ENCODE measurements at places on chromosomes 16 and 17. TPM values are rescaled to one million over a fixed set of nuclear protein-coding genes. Genes with fewer than 3 reads are reported as not detected.

The CHST6 gene
- total RNA-seq, result 0.41 TPM

The MT4 gene
- not detected for total RNA-seq

DNA sequence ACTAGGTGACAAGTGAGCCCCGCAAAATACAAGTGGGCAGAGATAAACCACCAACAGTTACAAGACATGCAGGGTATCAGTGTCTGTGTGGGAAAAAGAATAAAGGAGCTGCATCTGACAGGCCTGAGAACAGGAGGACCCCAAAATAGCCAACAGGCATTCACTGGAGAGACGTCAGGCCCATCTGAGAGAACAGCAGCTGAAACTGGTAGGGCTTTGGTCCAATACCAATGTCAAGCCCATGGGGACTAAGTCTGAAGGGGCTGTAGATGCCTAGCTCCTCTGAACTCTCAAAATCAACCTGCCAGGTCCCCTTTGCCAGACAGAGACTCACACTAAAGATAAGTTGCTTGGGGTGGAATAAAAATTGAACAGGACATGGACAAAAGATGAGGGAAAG is 30.5 kb upstream of the TANC2 start:
- no peak for DNase-seq

GRCh38 chr17:13240851-13241250 is 223.0 kb upstream of the ELAC2 start:
- DNase-seq, result no peak

DNA sequence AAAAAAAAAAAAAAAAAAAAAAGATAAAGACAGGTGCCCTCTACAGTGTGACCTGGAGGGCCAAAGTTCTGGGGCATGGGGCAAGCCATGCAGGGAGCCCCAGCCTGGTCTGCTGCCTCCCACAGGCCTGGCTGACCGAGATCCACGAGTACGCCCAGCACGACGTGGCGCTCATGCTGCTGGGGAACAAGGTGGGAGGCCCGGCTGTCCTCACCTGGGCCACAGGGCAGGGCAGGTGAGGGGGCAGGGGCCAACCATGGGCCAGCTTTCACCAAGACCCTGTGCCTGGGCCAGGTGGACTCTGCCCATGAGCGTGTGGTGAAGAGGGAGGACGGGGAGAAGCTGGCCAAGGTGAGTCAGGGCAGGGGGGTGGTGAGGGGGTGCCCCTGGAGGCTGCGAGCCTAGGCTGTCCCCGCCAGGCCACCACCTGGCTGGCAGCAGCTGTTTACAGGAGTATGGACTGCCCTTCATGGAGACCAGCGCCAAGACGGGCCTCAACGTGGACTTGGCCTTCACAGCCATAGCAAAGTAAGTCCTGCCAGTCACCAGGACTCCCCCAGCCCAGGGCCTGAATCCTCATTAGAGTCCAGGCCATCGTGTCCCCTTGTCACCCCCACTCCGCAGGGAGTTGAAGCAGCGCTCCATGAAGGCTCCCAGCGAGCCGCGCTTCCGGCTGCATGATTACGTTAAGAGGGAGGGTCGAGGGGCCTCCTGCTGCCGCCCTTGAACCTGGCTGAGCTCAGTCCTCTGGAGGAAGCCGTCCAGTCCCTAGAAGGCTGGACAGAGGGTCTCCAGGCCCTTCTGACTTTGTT is 2.7 kb upstream of the TRAF7 start:
- no peak for DNase-seq

DNA sequence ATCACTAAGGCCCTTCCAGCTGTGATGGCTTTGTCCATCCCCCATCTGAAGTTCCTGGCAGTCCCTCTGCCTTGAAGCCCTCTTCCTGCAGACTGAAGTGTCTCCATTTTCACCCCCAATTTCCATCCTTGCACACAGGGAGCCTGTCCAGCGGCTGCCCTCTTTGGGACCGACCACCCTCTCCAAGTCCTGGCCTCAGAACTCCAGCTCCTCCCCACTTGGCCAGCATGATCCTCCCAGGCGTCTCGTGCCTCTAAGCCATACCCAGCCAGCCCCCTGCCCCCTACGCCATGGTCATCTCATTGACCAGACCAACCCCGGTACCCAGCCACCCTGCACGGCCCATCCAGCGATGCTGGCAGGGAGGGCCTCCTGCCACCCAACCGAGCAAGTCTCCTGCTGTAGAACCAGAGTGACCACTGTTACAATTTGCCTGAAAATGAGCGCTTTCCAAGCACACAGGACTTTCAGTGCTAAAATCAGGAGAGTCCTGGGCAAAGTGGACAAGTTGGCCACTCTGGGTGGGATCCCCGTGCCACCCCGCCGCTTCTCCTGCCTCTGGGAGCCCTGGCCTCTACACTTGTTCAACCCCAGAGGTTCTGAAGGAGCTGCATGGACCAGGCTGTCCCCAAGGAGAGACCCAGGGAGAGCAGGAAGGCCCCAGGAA is 362.0 kb downstream of the SEC14L1 start:
- DNase-seq, result peak; percentile 16

- DNase-seq, result peak; percentile 74
Observed at GRCh38 chr16:4115209-4115948, 863 bp downstream of the ADCY9 start.

- DNase-seq, result no peak
Observed at GRCh38 chr16:410516-411178, 9.0 kb downstream of the DECR2 start.
